ENCODE measurements at places on chromosomes 6 and 20.

- no peak for DNase-seq
Observed at GRCh38 chr20:57898332-57898731, 188.5 kb upstream of the PMEPA1 start.

DNA sequence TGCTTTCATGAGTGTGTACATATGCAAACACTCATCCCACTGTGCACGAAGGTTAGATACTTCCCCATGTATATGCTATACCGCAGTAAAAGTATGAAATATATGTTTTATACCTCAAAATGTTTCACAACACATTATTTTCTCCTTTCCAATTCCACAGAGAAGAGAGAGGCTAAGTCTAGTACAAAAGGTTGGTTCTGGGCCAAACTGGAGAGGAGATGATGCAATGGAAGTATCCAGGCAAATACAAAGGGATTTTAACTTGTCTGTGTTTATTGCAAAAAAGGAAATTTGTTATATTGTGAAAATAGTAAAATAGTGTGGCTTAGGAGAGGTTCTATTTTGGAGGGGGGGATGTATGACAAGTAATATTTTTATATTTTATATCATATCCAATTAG lies 112.6 kb downstream of the PLCB1 start:
- no peak for DNase-seq

DNA sequence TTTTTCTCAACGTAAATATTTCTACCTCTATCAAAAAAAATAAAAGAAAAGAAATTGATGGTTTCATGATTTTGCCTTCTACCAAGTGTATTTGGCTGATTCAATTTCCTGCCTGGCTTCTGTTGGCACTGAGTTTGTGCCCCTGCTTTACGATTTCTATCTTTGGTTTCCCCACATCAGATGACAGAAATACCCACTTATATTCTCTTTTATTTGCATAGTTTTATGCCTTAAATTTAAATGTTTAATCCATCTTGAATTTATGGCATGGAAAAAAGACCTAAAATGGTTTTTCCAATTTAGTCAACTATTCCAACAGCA lies 34.3 kb downstream of the RNF24 start:
- DNase-seq: no peak

- no peak for DNase-seq
Observed at GRCh38 chr20:37956107-37956585, 53.2 kb downstream of the VSTM2L start.

DNA sequence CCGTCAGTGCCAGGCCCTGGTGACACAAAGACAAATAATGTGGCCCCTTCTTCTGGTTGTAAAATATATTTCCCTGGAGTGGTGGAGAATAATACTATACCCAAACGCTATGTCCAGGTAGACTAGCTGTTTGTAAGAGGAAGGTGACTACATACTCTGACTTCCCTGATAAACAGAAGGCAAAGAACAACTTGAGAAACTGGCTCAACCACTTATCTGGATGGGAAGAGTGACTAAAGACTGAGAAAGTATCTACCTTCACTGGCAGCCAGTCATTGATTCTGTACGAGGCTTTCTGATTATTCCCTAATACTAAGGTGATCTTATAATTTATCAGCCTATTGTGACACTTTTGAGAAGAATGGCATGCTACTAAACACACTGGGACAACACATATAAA lies 569.7 kb downstream of the EPHA7 start:
- DNase-seq: no peak

- DNase-seq: no peak
Observed at GRCh38 chr20:37341632-37342031, 4.3 kb upstream of the SRC start.

DNA sequence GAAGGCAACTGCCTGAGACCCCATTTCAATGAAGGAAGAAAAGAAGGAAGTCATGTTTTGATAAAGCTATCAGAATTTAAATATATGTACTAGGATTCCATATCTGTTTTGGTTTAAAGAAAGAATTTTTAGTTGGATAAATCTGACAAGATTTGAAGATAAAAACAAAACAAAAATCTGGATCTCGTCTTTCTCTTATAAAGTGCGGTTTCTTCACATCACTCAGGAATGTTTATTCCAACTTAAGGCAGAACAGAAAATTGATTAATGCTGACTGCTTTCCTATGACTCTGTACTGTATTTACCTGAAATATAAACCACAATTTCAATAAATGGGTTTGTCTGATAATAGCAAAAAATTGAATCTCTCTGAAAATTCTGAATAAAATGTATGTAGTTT lies 439.7 kb downstream of the RFPL4B start:
- no peak for DNase-seq

DNA sequence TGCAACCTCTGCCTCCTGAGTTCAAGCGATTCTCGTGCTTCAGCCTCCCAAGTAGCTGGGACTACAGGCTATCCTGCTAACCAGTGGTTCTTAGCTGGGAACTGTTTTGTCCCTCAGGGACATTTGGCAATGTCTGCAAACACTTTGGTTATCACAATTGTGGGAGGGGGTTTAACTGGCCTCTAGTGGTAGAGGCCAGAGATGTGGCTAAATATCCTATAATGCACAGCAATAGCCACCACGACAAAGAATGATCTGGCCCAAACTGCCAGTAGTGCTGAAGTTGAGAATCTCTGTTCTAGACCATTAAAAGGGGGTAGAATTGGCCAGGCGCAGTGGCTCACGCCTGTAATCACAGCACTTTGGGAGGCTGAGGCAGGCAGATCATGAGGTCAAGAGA lies 28.8 kb downstream of the AKIRIN2 start:
- no peak for DNase-seq

GRCh38 chr6:11368760-11369159 lies 136.3 kb upstream of the NEDD9 start:
- no peak for DNase-seq

- DNase-seq: no peak
Observed at GRCh38 chr6:13671548-13672127, 40.0 kb downstream of the RANBP9 start.

DNA sequence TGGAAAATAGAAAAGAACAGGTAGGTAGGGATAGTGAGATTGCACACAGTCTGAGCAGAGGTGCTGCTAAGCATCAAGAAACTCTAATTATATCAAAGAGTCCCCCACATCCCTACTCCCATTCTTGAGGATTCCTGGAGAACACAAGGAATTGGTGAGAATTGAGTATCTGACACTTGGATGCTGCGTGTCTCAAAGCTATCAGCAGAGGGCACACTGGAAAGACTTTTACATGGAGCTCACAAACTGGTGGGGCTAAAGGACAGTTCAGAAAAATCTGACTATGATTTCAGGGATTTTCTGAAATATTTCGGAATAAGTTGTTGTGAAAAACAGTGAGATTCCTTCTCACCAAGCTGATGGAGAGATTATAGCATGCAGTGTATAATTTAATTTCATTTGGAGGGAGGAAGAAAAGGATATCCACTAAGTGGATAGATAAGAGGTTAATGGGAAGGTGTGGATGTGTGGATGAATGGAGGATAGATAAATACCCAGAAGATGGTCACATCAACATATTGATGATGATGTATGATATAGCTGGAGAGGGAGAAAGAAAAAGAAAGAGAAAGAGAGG lies 215.4 kb upstream of the DEFB112 start:
- DNase-seq: no peak

GRCh38 chr6:37496951-37497885 lies 2.5 kb downstream of the CCDC167 start:
- no peak for DNase-seq

DNA sequence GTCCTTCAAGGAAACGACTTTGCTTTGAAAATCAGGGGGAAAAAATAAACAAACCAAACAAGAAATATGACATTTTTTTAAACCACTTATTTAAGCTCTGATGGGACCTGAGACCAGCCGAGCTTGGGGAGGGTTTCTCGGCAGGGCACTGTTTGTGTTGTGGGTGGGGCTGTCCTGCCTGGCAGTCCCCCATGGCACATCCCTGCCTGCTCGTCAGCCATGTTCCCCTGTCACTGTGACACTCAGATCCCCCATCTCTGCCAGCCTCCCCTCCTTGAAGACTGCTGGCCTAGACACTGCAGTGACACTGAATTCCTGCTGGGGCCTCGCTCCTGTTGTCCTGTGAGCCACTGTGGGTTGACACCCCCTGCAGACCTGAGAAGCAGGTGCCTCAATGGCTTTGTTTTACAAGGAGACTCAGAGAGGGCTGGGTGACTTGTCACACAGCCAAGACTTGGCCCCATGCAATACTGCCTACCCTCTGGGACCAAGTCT lies 95.1 kb upstream of the PTPN1 start:
- DNase-seq: no peak

GRCh38 chr6:35164277-35164676 lies 23.1 kb upstream of the TCP11 start:
- DNase-seq: no peak

- DNase-seq: no peak
Observed at GRCh38 chr6:22600059-22600458, 30.7 kb downstream of the HDGFL1 start.

- DNase-seq: no peak
Observed at GRCh38 chr6:40706178-40706577, 119.0 kb upstream of the LRFN2 start.

DNA sequence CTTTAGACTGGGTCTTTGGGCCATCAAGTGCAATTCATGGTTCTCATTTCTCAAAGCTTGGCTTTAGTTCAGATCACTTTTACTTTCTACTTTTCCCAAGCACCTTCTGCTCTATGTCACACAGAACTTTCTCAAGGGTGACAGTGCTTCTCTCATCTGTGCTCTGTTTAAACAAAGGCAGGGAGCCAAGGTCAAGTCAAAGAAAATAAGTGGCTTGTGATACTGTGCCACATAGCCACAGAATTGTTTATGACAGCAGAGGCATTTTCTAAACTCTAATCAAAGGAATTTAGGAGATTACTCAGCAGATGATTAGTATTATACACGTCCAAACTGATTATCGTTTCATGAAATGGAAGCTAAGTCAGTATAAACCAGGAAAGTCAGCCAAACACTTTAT lies 348.0 kb downstream of the HDGFL1 start:
- no peak for DNase-seq

- no peak for DNase-seq
Observed at GRCh38 chr6:106046116-106046853, 39.9 kb upstream of the PRDM1 start.

DNA sequence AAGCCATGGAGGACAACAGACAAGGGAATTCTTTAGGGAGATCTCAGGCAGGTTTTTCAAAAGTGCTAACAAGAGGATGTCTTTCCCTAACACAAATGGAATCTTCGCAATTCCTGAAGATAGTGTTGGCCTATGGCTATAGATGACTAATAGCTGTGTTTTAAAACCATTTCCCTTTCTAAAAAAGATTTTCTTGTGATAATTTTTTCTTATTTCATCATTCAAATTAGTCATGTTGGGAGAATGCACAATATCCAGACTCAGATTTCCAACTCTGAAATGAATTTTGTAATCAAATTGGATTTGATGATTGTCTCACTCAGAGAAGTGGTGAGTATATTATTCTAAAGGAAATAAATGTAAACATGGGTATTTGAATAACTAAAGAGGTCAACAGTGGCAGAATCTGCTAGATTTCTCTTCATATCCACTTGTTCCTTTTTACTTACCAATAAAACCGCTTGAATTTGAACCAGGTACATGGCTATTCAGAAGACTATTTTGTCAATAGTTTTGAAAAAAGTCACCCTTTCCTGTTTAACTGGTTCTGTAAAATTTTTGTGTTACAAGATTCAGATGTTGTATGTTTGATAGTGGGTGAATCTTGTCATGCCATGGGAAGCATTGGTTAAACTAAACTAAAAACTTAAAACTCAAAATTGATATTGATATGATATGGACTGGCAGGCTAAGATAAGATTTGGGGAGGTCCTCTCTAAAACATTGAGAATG lies 1223.7 kb upstream of the EYS start:
- no peak for DNase-seq

DNA sequence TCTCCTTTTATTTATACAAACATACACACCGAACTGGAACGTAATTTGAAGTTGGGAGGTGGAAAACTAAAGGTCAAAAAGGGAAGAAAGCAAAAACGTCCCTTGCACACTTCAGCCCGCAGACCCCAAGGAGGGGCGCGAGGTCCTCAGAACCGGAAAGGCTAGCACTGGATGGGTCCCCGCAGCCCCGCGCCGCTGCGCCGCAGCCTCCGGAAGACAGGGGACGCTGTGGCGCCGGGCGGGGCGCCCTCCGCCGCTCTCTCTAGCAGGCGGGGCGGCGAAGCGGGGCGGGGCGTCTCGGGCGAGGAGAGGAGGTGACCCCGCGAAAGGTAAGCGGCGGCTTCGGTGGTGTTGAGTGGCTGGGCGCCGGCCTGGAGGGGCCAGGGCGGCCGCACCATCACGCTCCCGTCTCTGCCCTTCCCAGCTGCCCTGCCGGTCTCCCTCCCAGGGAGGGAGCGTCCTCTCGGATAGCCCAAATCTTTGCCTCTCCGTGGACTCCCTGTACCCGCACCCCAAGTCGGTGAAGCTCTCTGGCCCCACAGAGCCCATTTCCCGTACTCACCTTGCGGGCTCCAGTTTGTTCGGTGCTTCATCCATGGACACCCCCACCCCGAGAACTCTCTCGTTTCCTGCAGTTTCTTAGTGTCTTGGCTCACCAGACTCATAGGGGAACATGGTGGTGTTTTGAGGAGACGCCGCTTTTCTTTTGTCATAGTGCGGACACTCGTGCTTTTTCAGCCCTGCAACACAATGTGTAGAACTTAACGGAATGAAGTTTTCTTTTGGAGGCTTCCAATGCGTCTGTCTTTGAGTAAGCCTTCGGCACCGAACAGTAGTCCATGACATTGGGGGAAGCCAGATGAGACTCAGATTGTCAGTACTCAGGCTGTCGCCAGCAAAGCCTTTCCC lies at the start of gene SMIM8:
Gene SMIM8, plus strand, starts transcription at position 285 of the 909 bp plus-strand sequence. CDS start 14,444 bp downstream, outside the sequence.
- peak; percentile 88 for DNase-seq

DNA sequence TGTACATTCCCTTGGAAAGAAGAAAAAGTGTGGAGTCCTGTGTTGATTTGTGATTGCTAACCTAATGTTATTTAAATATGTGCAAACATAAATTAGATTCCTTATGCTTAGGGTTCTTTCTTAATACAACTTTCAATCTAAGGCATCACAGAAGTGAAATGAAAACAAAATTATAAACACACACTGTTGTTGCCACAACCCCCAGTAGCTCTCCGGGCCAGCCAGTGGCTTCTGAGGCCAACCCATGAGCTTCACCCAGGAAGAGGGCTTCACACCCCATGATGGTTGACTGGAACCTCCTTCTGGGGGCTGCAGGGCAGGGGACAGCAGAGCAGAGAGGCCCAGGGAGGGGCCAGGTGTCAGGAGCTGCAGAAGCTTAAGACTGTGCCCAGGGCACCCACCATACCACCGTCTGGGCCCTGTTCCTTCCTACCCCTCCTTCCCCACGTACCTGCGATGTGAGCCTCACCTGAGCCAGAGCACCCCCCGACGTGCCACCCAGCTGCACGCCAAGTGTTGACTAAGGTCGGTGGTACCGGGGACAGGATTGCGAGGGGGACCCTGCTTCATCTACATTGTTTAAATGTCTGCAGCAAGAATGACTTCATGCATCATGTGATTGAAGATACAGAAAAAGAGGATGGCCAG lies 110.5 kb downstream of the FAM120B start:
- DNase-seq: no peak

GRCh38 chr6:1499777-1500176 lies 109.9 kb upstream of the FOXC1 start:
- DNase-seq: no peak

Measured in activated T-cell treated with anti-CD3 and anti-CD28 coated beads for 48 hours (primary cell).